ENCODE measurements at places on chromosomes 6 and 20. TPM values are rescaled to one million over a fixed set of nuclear protein-coding genes. Genes with fewer than 3 reads are reported as not detected.

DNA sequence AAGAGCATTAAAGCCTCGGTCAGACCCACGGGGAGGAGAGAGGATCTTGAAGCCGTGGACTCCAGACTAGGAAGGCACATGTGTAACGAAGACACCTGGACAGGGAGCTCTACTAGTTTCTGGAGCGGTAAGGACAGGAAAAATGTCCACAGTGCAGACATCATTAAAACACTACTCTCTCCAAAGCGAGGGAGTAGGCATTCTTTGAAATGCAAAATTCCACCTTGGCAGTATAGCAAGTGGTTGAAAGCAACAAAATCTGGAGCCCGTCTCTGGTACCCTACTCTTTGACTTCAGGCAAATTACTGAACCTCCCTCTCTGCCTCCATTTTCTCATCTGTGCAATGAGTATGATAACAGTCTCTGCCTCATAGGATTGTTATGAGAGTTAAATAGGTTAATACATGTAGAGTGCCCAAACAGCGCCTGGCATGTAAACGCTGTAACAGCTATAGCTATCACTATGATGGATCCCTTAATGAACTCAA is 408 bp upstream of the CRIP3 start:
- peak overlapping the region; percentile 41 for H3K4me3 ChIP-seq
- H3K27me3 ChIP-seq: no peaks in the 10 kb centered on the region
- H3K27ac ChIP-seq: no peak overlapping the region
- no peak for DNase-seq
- peaks cover 6% of the 10 kb centered on the region for H3K4me1 ChIP-seq

DNA sequence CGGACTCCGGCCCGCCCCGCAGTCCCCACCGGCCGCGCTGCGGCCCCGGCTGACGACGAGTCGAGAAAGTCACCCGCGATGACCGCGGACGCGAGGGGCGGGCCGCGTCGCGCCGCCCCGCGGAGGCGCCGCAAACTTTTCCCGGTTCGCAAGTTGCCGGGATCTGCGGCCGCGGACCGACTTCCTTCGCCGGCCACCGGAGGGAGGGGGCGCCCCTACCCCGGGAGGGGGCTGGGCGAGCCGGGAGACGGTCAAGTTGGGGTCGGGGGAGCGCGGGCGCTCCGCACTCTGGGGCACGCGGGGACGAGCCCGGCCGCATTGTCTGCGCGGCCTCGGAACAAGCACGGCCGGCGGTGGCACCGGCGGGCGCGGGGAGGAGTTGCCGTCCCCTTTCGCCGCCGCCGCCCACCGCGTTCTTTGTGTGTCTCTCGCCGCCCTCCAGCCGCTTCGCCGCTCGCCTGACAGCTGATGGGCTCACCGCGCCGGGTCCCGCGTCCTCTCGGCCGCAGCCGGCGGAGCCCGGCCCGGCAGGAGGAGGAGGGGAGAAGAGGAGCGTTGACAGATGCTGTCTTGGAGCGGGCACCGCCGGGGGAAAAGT is 131.6 kb downstream of the OGFRL1 start:
- no peaks in the 10 kb centered on the region for H3K27me3 ChIP-seq
- peaks cover 29% of the 10 kb centered on the region for H3K4me1 ChIP-seq
- H3K27ac ChIP-seq: peak overlapping the region; percentile 93
- H3K4me3 ChIP-seq: peak overlapping the region; percentile 79

PROKR2 gene
- not detected for total RNA-seq

- H3K27ac ChIP-seq: peak overlapping the region; percentile 78
- peaks cover 49% of the 10 kb centered on the region for H3K4me1 ChIP-seq
- no peaks in the 10 kb centered on the region for H3K27me3 ChIP-seq
- no peaks in the 10 kb centered on the region for H3K36me3 ChIP-seq
- no peak for DNase-seq
Measured at GRCh38 chr20:25033265-25033923, 24.5 kb downstream of the ACSS1 start.

Measured in esophagus squamous epithelium (tissue), 5 donors.